ENCODE measurements at places on chromosomes 3 and 15. TPM values are rescaled to one million over a fixed set of nuclear protein-coding genes. Genes with fewer than 3 reads are reported as not detected.

Gene NRG4
- not detected for total RNA-seq

Gene BCL2A1
- not detected for total RNA-seq

Gene LRTM1
- not detected for total RNA-seq

Gene CHRM5
- total RNA-seq: not detected

Gene KAT2B
- 13.6 TPM for total RNA-seq

Gene BAHD1
- 29.9 TPM for total RNA-seq

Gene MBD4
- 21.3 TPM for total RNA-seq

Gene SNTN
- not detected for total RNA-seq

Gene DAG1
- 46.8 TPM for total RNA-seq

Gene EOGT
- total RNA-seq: 17.2 TPM

Gene SEMA4B
- 31.8 TPM for total RNA-seq

Gene ATP13A5
- total RNA-seq: not detected

Gene RAB6B
- 222 TPM for total RNA-seq

Gene C3orf85
- total RNA-seq: not detected

Gene DLEC1
- total RNA-seq: 0.42 TPM

Gene POTEB
- not detected for total RNA-seq

Gene DZIP3
- total RNA-seq: 44.3 TPM
